ENCODE measurements at places on chromosomes 2 and 18.
A peak's percentile ranks its signal among the peaks of the same experiment; 100 is the strongest.

DNA sequence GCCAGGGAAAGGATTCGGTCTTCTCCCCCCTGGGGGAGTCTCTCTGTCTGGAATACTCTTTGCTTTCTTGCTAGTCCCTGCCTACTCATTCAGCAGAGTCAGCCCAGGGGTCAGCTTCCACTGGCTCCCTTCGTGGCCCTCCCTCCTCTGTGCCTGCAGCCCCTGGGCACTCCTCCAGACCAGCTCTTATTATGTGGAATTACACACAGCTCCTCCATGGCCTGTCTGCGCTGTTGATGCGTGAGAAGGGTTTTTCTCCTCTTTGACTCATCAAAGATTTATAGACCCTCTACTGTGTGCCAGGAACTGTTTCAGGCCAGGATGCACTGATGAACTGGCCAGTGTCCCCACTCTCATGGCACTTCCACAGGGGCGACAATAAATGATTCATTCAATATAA, 44.4 kb downstream of the ST8SIA5 start:
- no peak for DNase-seq

DNA sequence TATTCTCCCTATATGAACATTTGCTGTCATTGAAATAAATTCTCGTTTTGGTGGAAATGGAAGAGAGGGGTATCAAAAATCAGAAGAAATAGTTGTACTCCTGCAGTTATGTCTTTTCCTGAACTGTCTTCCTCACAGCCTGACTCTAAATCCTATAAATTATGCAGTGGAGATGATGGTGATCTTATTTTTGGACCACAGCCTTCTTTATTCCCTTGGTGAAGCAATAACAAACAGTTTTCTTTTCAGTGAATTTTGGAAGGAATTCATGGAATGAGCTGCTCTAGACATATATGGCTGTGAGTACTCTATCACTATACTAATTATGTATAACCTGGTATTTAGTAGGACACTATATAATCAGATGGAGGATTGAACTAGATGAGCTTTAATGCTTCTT, 1.7 kb upstream of the SLC25A12 start:
- DNase-seq: no peak

- no peak for DNase-seq
Measured at GRCh38 chr2:133109772-133110171, 439.8 kb upstream of the LYPD1 start.

GRCh38 chr2:16425462-16426336, 239.9 kb downstream of the CYRIA start:
- peak; percentile 72 for DNase-seq

DNA sequence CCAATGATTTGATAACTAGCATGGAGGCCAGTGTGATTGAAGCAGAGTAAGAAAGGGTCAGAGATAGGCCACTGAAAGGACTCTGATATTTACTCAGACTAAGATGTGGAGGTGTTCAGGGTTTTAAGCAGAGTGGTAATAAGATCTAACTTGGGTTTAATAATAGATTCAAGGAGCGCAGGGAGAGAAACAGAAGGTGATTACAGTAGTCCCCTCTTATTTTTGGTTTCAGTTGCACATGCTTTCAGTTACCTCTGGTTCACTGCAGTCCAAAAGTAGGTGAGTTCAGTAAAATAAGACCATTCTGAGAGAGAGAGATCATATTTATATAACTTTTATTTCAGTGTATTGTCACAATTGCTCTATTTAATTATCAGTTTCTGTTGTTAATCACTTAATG, 13.5 kb upstream of the GALNT13 start:
- DNase-seq: no peak

GRCh38 chr2:72579591-72580180, 246.1 kb downstream of the EXOC6B start:
- DNase-seq: no peak
